ENCODE measurements at places on chromosomes 13 and 19.

DNA sequence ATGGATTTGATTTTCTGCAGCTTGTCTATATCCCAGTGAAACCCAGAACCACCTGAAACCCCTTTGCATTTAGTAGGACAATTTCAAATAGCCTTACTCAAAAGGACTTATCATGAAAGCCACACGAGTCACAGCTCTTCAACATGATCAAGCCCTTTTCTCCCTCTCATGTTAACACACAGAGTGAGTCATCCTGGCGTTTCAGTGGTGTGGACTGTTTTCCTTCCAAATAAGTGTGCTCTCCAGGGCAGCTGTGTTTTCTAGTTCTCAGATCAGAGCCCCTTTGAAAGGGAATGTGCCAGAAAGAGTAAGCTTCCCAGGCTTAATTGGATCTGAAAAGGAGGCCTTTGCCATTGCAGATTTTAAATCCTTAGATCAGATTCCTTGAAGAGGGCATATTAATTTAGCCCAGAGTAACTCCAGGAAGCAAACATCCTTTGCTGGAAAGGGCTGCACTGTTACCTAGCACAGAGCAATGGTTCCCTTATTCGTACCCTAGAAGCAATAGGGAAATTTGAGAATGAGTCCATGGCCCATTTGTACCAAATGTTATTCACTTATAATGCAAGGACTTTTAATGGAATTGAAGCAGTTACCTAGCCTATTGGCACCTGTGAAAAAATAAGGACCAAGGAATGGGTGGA, 51.3 kb downstream of the ERICH6B start:
- no peak for DNase-seq

GRCh38 chr19:5132206-5132560, 163.3 kb downstream of the KDM4B start:
- no peak for DNase-seq

- DNase-seq, result peak; percentile 66
Observed at GRCh38 chr13:25971459-25972145, 80.2 kb downstream of the SHISA2 start.

GRCh38 chr13:28582225-28582891, 76.6 kb upstream of the POMP start:
- DNase-seq, result no peak

GRCh38 chr13:94369972-94370436, 109.5 kb downstream of the DCT start:
- DNase-seq, result no peak

- no peak for DNase-seq
Observed at GRCh38 chr13:48944221-48944620, 31.5 kb upstream of the FNDC3A start.

DNA sequence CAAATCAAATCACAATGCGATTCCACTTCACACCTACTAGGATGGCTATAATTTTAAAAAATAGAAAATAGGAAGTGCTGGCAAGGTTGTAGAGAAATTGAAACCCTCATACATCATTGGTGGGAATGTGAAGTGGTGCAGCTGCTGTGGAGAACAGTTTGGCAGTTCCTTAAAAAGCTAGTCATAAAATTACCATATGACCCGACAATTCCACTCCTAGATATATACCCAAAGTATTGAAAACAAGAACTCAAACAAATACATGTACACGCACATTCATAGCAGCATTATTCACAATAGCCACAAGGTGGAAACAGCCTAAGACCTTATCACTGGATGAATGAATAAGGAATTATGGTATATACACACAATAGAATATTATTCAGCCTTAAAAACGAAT, 12.0 kb downstream of the HMGB1 start:
- no peak for DNase-seq

DNA sequence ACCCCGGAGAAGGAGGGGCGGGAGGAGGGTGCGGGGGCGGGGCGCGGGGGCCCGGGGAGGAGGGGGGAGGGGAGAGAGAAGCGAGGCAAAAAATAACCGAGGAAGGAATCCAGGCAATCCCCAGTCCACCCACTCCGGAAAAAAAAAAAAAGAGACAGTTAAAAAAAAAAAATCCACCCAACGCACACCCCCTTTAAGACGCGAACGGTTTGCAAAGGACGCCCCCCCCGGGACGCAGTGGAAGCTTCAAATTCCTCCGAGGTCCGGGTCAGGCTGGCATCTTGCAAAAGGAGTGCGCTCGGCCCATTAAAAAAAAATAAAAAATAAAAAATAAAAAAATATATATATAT, at the start of gene CACNA1A:
Gene CACNA1A (minus strand): TSS at position 9 of the 350 bp plus-strand sequence. CDS start 255 bp downstream, outside the sequence.
- no peak for DNase-seq

GRCh38 chr19:16429066-16429758, 42.6 kb downstream of the EPS15L1 start:
- DNase-seq, result no peak

GRCh38 chr13:97339019-97339987, 94.7 kb upstream of the RAP2A start:
- no peak for DNase-seq

DNA sequence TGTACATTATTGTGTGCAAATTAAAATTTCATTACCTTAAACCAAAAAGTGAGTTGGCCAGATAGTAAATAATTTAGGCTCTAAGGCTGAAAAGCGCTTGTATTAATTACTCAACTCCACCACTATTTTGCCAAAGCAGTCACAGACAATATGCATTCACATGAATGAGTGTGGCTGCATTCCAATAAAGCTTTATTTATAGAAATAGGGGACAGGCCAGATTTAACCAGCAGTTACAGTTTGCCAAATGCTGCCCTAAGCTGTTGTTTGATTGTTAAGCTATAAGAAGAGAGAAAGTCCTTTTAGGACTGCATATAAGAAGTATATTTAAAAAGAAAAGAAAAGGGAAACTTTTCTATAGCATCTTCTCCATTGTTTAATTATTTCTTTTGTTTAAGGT, 342.6 kb downstream of the ITGBL1 start:
- DNase-seq, result no peak

- no peak for DNase-seq
Observed at GRCh38 chr19:13797870-13798269, 2.6 kb downstream of the ZSWIM4 start.

DNA sequence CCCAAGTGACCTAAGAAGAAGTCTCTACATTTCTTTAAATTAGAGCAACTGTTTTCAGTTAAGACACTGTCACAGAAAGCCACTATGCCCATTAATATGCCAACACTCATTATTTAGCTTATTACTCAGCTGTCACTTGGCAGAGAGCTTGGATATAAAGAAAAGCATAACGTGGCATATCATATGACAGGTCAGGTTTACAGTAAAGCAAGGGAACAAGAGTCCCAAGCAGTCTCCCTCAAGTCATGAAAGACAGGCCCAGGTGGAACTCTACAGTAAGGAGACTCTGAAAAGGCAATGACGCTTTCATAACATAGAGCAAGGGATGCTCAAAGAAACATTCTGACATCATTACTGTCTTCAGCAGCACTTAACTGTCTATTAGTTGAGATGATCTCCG, 6.3 kb downstream of the LHFPL6 start:
- DNase-seq, result no peak

GRCh38 chr19:56764196-56764695, 76.3 kb downstream of the PEG3 start:
- no peak for DNase-seq

- DNase-seq, result no peak
Observed at GRCh38 chr13:33935969-33936368, 118.0 kb downstream of the RFC3 start.

GRCh38 chr19:28436320-28436719, 776.6 kb downstream of the UQCRFS1 start:
- no peak for DNase-seq

GRCh38 chr13:105193026-105193425, 1342.4 kb downstream of the EFNB2 start:
- no peak for DNase-seq

GRCh38 chr19:50460161-50460765, 16.0 kb upstream of the EMC10 start:
- DNase-seq, result no peak

DNA sequence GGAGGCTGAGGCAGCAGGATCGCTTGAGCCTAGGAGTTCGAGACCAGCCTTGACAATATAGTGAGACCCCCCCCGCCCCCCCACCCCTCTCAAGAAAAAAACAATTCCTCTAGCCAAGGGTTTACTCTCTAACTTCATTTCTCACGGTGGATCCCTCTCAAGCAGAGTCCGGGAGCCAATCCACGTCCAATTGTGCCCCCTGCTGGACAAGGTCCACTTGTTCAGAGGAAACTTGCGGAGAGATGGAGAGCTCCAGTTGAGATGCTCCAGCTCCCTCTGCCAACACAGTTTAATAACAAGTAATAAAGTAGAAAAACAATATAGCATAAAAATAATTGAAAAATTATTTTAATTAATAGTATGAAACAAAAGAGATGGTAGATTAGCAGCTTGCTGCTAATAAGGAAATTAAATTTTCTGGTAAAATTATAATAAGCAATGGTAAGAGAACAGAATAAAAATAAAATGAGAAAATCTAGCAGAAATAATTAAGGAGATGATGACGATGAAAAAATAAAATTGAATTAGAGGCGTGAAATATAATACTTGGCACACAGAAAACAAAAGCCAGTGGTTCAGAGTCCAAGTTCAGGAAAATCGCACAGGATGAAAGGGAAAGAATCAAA, 14.5 kb upstream of the SIGLEC14 start:
- peak; percentile 50 for DNase-seq

DNA sequence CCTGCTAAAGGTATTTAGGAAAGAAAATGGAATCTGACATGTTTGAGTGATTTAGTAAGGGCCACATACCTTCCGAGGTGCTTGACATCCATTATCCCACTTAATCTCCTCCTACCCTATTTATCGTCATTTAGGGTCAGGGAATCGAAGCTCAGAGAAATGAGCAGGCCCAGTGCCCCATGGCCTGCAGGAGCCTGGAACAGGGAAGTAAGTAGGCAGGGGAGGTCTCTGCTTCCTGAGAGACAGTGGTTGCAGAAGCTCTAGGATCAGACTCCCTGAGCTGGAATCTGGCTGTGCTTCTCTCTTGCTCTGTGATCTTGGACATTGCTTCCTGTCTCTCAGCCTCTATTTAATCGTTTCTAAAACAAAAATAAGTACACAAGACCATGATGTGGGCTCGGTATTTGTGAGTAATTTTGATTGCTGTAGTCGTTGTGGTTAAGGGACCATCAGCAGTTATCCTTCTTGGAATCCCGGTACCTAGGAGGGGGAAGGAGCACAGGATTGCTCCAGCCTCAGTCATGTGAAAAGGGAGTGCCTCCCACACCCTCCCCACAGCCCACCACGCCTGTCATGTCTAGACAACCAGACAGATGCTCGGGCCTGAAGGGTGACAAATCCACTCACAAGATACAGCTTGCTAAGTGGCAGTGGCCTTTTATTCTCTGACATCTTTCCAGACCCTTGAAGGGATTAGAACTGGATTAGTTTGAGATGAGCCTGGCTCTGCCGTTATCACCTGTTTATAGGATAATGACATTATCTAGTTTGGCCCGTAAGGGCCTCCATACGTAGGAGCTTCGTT, 169.2 kb upstream of the TSHZ3 start:
- no peak for DNase-seq

GRCh38 chr13:99174533-99175100, 26.0 kb upstream of the UBAC2 start:
- no peak for DNase-seq

DNA sequence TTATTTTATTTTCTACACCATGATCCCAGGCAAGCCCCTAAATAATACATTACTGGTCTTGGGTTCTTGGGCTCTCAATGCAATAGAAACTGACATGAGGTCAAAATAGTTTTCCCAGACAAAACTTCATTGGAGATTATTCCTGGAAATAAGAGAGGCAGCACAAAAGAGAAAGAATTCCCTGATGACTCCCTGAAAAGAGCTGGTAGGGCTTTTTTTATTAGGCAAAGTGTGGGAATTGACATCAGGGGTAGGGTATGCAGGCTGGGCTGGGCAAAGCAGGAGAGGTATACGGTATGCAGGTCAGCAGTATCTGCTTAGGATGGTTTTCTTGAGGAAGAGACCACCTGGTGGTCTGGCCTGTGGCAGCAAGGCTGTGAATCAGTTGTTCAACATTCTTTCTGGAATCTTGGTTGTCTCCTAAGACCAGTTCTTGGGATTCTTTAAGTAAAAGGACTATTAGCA, 9.3 kb upstream of the IGFL3 start:
- DNase-seq, result no peak

- DNase-seq, result no peak
Observed at GRCh38 chr13:113838711-113839201, 25.1 kb downstream of the GAS6 start.

DNA sequence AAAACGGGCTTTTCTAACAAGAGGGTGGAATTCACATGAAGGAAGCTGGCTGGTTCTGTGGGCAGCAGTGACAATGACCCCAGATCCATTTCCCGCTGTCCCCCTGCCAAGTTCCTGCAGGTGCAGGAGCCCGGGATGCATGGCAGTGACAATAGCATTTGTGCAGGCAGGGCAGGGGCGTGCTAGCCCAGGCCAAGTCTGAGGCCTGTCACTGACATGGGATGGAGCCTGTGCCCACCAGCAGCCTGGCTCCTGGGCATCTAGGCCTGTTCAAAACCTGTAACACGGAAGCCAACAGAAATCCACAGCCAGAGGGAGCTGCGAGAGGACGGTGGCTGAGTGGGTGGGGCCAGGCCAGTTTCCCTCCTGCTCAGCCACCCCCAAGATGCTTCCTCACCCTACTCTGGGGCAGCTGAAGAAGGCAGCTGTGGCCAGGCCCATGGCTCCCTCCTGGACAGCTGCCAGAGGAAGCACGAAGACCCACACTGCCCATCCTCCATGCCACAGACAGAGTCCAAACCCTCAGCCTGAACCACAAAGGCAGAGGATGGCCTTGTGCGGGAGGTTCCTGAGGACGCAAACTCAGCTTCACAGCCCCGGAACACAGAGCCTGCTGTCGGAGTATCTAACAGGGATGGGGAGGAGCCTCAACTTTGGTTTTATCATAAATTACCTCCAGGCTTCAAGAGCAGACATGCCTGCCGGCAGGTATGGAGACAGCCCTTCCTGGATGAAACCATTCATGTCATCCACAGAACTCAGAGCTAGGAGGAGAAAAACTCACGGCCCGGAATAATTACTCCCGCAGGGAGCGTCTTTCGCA, 74.0 kb downstream of the CEBPG start:
- no peak for DNase-seq

DNA sequence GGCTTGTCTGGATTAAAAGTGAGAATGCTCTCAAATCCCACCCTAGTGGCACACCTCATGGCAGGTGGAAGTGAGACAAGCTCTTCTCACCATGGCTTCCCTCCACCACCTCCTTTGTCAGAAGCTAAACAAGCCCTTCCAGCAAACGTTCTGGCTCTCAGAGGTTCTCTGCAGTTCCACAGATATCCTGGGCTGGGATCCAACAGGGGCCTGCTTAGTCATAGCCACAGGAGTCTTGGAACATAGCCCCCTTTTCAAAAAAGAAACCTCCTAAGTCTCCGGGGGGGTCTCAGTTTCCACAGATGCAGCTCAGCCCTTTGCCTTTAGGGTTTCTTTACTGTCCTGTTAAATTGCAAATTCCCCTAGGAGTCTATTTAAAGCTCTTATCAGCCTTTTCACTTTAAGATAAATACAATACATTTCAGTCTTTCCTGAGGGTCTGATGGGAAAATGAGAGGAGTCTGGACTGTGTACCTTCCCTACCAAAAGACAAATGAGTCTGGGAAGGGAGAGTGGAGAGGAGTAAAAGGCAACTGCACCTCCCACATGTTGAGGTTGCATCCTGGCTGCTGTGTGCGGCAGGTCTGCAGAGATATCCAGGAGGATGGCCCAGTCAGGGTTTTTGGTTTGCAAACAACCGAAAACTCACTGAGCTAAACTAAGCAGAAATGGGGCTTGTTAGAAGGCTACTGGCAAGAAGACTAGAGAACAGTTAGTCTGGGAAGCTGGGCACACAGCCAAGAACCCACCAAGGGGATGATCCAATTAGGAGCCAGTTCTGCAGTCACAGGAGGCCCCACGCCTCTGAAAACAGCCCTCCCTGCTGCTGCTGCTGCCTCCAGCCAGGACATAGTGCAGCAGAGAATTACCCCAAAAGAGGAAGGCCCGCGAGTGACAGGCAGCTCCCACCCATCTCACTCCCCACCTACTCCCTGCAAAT, 41.4 kb upstream of the SERP2 start:
- DNase-seq, result no peak
